Stimulated activated CD4-positive, alpha-beta T cell treated with anti-CD3 and anti-CD28 coated beads, Interleukin-15, amount 100 ng/mL, for 48 hours (primary cell): ENCODE measurements at places on chromosomes 5 and 9.

DNA sequence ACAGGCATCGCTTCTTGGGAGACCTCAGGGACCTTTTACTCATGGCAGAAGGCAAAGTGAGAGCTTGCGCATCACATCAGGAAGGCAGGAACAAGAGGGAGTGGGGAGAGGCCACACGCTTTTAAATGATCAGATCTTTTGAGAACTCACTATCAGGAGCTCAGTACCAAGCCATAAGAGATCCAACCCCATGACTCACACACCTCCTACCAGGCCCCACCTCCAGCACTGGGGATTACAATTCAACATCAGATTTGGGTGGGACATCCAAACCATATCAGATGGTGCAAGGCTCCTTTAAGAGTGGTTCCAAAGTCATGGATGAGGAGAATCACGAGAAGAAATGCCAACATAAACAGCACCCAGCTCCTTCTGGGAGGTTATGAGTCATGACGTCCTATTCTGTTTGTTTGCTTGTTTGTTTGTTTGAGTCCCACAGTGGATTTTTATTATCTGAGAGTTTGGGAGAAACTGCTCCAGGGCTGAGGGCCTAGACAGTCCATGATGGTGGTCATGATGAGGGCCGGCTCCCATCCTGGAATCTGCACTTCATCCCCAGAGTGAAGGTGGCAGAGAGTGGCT, 453.5 kb downstream of the GADD45G start:
- DNase-seq, result no peak

- DNase-seq, result no peak
Measured at GRCh38 chr5:74651710-74652109, 11.2 kb upstream of the ENC1 start.

DNA sequence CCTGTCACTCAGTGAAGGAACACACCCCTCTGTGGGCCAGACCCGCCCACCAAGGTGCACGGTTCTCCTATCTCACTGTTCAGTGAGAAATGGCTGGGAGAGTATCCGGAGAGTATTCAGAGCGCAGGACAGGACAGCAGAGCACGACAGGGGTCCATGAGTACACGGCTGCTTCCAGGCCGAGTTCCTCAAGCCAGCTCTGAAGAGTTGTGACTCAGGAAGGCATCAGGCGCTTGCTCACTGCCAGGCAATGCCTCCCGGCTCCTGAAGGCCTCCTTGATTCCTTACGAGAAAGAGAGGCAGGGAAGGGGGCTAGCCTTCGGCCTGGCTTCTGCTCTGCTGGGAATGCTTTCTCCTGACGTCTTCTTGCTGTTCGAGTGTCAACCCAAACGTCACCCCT, 132.1 kb upstream of the PPP1R26 start:
- no peak for DNase-seq

DNA sequence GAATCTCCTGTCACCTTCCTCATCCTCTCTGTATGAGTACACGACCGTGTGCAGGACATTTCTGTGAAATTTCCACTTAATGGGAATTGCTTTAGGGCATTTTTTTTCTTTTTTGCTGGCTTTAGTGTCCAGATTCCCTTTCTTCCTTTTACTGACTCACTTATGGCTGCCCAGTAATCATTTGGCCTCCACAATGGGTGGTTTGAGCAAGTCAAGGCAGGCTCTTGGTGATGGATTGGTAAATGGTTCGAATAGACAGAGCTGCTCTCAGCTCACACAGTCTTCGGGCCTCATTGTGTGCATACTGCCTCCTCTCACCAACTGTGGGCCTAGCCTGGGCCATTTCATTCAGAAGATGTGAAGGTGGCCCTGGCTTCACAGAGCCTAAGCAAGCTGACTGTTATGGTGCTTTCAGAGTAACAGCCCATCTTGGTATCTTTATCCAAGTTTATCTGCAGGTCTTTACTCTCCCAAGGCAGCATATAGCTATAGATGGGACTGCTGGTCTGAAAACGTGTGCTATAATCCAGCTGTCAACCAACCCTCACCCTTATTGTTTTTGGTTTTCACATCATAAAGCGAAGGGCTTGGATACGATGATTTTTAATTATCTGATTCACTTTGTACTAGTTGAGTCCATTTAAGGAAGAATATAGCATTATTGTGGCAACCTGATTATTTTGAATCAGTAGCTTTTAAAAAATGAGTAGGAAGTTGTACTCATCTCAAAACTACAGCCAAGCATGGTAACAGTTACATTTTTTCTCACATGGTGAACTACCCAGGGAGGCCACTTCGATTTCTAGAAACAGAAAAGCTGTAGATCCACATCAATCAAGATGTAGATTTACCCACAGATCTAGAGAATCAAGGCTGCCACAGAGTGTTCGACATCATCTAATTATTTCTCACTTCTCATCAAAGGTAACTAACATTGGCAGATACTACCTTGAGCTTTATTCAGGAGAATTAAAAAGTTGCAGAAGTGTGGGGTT, 50.4 kb upstream of the CKMT2 start:
- no peak for DNase-seq

- DNase-seq, result no peak
Measured at GRCh38 chr9:110104261-110104809, 103.6 kb downstream of the C9orf152 start.

GRCh38 chr9:137492464-137493363, 33.6 kb upstream of the NSMF start:
- DNase-seq, result no peak

GRCh38 chr5:171525085-171525484, 105.6 kb downstream of the FGF18 start:
- DNase-seq, result no peak

GRCh38 chr5:111929261-111929660, 172.3 kb upstream of the NREP start:
- DNase-seq, result no peak

DNA sequence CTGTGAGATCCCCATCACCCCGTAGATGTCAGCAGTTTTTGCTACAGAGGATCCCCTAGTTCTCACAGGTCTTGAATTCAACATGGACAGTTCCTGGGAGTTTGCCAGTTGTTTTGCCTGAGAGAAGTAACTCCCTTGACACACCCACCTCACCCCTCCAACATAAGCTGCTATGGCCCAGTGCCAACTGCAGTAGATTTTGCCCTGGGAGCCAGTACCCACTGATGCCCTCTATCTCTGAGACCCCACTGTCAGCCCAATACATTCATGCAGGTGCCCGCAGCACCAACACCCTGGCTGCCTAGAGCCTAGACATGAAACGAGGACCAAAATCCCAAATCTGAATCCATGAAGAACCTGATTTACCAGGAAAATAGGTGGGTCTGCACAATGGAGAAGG, 583.9 kb upstream of the CTNND2 start:
- DNase-seq, result no peak

DNA sequence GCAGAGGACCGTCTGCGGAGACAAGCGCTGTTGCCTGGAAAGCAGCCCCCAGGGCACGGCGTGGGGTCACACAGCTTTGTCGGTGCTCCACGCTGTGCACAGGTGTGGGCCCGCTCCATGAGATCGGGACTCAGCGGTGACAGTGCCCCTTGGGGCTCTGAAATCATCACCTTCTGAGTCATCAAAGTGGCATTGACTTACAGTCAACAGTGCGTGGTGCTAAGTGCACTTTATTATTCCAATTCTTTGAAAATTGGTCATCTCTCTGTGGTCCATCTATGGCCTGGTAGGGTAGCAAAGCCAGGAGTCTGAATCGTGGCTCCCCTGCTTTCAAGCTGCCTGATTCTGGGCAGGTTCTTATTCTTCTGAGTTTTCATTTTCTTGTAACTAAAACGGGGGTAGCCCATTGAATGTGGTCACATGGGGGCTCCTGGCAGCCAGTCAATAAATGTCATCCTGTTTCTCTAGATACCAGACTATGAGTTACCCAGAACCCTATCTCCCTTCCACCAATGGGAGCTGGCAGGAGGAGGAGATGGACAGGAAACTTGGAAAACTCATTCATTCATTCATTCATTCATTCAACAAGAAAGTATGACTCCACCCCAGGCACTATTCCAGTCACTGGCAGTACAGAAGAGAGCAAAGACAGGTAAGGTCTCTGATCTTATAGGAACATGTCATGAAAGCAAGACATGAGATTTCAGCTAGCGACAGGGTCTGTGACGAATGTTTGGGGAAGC, 20.3 kb upstream of the UNC5A start:
- DNase-seq, result no peak

DNA sequence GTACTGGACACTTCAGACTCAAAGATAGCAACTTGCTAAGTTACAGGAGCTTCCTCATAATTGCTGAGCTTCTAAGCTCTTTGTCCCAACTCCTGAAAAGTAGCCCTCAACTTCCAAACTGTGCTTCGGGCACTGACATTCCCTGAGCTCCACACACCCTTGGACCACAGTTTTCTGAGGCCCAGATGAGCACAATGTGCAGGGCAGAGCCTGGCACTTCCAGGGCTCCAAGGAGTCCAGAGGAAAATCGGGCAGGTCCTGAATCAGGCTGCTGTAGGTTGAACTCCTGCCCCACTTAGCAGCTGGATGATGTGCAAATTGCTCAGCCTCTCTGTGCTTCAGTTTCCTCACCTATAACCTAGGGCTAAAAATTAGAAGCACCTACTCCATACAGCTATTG, 54.6 kb upstream of the KCNIP1 start:
- DNase-seq, result no peak

- no peak for DNase-seq
Measured at GRCh38 chr5:74200560-74200959, 440.0 kb downstream of the ENC1 start.

GRCh38 chr9:28004900-28005299, 431.6 kb upstream of the C9orf72 start:
- DNase-seq, result no peak

- DNase-seq, result no peak
Measured at GRCh38 chr5:166679331-166679730, 1612.1 kb upstream of the WWC1 start.

GRCh38 chr9:1231998-1232919, 182.1 kb downstream of the DMRT2 start:
- no peak for DNase-seq

DNA sequence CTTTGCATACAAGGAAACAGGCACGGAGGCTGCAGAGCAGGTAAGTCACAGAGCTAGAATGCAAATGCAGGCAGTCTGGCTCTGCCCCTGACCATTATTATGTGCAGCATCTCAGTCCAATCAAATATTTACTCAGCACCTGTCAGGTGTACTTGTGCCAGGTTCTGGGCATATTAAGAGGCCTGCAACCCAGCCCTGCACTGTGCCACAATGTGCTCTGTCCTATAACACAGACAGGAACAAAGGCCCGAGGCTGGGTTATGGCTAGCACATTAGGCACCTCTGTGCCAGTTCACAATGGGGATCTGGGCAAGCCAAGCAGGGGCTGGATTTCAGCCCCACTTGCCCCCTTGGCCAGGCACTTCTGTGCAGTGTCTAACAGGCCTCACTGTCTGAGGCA, 14.0 kb downstream of the ARL15 start:
- DNase-seq, result no peak

DNA sequence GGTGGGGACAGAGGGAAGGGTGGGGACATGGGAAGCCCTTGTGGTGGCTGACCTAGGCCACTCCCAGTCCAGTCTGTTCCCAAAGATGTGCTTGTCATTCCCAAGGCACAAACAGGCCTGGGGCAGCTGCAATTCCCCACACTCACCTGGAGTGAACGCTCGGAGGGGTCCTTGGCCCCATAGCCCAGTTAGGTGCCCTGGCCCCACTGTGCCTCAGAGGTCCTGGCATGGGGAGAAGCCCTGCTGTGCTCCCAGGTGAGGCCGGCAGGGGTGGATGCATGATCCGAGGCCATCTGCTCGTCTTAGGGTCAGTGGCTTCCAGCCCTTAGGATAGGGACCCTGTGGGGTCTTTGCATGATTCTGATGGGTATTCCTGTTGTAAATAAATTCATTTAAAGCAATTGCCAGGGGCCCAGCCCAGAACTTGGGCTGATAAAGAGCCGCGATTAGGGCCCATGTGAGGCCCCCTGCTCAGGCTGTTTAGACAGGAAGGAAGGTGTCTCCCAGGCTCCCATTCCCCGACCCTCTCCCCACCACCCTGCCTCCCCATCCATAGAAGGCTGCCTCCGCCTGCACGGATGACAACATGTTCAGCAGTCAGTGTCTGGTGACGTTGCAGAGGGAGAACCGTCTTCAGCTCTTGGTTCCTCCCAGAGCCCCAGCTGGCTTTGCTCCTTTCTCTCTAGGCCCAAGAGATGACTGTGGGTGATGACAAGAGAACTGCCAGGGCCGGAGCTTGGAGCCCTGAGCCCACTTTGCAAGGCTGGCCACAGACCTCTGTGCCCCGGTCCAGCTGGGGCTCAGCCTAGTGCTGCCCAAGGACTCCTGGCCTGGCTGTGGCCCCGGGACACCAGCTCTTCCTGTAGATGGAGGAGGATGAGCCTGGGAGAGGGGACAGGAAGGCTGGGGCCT, 28.4 kb upstream of the IRX4 start:
- no peak for DNase-seq

- DNase-seq, result no peak
Measured at GRCh38 chr9:76298521-76299144, 95.6 kb downstream of the RFK start.

- DNase-seq, result no peak
Measured at GRCh38 chr9:79621916-79622575, 50.3 kb downstream of the TLE4 start.

DNA sequence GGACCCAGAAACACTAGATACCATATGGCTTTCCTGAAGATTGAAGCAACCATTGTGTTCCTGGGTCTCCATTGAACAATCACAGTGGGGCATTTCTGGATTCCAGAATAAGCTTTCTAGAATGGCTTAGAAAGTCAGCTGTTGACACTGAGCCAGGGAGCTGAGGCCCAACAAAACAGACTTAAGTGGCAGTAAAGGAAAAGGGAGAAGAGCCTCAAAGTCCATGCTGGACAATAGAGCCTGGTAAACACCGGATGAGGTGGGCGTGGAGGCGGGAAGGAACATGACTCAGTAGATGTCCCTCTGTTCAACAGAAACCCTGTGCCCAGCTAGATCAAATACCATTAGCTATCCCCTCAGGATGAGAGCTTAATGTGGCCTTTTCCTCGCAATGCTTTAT, 14.8 kb downstream of the SPARC start:
- DNase-seq, result no peak

DNA sequence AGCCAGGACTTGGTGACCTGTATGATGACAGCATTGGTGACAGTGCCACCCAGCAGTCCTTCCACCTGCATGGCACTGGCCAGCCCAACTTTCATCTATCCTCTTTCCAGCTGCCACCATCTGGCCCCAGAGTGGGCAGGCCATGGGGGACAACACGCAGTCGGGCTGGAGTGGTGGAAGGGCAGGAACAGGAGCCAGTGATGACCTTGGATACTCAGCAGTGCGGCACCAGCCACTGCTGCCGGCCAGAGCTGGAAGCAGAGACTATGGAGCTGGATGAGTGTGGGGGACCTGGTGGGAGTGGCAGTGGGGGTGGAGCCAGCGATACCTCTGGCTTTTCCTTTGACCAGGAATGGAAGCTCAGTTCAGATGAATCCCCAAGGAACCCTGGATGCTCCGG, 56.9 kb downstream of the RUSC2 start:
- DNase-seq, result no peak
